ENCODE measurements at places on chromosomes 13 and 19.

GRCh38 chr13:113495494-113496210, 5.1 kb upstream of the DCUN1D2 start:
- DNase-seq: no peak

DNA sequence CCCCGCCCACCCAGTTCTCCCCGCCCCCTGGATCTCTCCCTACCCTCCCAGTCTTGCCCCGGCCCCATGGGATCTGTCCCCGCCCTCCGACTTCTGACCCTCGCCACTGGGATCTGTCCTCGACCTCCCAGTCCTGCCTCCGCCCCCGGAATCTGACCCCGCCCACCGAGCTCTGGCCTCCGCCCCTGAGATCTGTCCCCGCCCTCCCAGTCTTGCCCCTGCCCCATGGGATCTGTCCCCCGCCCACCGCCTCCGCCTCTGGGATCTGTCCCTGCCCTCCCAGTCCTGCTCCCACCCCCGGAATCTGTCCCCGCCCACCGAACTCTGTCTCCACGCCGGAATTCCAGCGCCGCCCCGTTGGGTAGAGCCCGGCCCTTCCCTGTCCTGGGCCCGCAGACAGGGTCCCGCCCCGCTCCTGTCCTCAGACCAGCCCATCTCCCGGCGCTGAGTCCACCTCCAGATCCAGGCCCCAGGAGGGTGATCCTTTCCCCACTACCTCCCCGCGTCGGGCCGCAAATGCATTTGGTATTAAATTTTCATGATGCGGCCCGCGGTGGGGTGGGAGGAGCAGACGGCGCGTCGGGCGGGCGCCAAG, 1.5 kb upstream of the SLC17A7 start:
- DNase-seq: peak; percentile 71

- no peak for DNase-seq
Measured at GRCh38 chr19:21432590-21432989, 35.7 kb downstream of the ZNF493 start.

GRCh38 chr19:13610039-13610691, 103.9 kb upstream of the CACNA1A start:
- no peak for DNase-seq

GRCh38 chr19:45279587-45280192, 28.6 kb downstream of the MARK4 start:
- no peak for DNase-seq

GRCh38 chr13:23865906-23866305, 23.3 kb downstream of the MIPEP start:
- no peak for DNase-seq

DNA sequence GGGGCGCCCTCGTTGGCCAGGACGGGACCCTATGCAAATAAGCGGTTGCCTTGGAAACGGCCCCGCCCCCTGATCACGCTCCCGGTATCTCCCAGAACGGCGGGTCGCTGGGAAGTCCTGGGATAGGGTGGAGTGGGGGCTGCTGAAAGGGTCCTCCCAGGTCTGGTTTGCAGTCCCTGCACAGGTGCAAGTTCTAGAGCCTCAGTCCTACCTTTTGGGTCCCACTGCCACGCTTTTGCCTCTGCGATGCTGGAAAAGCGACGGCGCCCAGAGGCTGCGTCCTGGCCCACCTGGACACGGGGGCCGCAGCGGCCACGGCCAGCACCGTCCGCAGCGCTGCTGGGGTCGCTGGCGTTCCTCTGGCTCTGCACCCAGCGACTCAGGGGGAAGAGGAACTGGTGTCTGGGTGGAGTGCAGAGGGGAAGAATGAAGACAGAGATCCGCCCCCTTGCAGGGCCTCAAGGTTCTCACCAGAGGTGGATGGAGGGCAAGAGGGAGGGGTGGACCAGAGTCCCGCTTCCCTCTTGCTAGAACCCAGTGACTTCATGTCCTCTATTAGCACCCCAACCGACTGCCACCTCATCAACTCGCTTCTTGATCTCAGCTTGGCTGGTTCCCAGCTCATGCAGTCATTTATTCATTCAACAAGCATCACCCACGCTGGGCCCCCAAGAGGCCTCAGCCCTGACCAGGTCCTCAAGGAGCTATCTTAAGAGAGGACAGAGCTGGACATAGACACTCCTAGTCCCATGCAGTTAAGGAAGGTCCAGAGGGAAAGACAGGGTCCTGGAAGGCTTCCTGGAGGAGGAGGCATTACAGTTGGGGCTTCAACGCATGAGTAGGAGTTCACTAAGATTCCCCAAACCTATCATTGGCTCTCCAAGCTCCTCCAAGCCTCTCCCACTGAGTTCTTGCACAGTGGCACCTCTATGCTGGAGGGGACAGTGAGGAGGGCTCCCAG, at the start of gene LRRC25:
Gene LRRC25, minus strand, starts transcription at position 381 of the 961 bp plus-strand sequence. CDS start 659 bp downstream, outside the sequence.
- DNase-seq: no peak

GRCh38 chr13:42223681-42224080, 48.3 kb upstream of the AKAP11 start:
- DNase-seq: no peak
